ENCODE measurements at places on chromosomes 3 and 15.

GRCh38 chr3:12135029-12135657, 23.6 kb downstream of the TIMP4 start:
- DNase-seq, result peak; percentile 59

DNA sequence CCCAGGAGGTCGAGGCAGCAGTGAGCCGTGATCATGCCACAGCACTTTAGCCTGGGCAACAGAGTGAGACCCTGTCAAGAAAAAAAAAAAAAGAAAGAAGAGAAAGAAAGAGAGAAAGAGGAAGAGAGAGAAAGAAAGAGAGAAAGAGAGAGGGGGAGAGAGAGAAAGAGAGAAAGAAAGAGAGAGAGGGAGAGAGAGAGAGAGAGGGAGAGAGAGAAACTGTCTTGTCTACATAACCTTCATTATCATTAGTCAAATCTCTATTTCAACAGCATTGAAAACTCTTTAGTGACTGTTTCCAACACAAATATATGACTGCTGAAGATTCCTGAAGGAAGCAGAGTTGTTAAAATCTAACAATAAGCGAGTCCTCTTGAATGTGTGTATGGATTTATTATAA, 304.3 kb downstream of the MAGI1 start:
- no peak for DNase-seq

DNA sequence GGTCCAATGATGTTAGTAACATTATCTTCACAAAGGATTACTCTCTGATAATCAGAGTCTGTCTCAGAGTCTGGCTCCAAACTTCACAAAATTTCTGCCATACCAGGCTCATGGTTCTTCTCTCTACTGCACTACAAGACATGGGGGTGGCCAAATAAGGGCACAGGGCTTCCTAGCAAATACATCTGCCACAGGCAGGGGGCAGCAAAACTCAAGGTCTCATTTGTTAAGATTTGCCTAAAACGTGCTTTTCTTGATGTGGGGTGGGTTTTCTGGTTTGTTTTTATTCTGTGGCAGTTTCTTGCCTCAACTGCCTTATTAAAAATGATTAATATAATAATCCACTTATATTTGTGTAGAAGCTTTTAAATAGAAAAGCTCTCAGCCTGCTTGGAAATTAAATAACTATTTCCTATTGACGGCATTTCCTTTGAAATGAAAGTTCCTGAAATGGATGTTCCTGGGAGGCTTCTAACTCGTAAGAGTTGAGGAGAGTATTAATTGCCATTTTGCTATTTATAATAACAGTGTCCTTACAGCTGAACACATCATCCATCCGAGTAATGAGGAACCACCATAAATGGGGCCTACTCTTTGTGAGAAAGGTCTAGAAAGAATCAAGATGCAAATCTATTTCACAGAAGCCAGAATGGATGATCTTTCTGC, 53.8 kb downstream of the SST start:
- no peak for DNase-seq

DNA sequence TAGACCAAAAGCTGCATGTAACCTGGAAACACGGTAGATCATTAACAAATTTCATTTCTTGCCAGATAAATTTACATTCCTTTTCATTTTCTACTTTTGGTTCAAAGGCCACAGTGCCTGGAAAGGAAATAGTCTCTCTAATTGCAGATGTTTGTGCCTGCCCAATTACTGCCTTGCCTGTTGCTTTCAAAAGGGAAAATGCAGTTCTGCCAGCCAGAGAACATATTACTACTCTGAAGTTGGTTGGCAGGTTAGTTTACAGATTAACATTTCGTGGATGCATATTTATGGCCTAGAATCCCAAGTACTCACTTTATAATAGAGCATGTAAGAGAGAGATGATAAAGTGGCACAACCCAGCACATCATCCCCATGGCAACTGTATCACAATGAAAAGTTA, 124.3 kb upstream of the LRRC3B start:
- DNase-seq, result no peak

DNA sequence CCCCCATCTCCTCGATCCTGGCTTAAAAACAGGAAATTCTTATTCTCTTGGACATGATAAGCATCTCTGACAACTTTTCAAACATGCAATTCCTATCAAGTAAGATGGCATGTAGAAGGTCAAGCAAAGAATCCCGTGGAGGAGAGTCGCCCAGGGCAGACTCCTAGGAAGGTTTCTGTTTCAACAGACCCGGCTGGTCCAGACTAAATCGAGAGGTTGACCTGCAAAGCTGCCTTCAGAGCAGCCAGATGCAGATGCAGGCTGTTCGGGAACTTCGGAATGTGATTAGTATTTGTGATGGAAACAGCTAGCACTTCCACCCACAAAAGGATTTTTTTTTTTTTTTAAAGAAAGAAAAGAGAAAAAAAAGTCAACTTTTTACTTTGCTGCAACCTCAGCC, 216.8 kb downstream of the NR1D2 start:
- DNase-seq, result no peak

DNA sequence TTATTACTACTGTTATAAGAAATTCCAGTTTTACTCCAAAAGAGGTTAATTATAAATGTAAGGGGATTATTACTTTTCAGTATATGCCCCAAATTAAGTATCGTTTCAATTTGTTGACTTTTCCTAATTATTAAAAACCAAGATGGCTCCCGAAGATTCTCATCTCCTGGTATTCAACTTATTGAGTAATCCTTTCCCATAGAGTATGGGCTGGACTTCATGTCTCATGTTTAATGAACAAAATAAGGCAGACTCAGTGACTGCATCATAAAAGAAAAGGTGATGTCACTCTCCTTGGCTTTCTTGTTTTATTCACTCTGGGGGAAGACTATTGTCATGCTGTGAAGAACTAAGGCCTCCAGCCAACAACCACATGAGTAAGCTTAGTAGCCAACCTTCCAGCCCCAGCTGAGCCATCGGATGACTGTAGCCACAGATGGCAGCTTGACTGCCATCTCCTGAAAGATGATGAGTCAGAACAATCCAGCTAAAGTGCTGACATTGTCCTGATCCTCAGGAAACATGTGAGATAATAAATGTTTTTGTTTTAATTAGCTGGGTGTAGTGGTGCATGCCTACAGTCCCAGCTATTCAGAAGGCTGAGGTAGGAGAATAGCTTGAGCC, 17.3 kb downstream of the IGF2BP2 start:
- no peak for DNase-seq
